Thoracic aorta endothelial cell (primary cell): ENCODE measurements at places on chromosomes 5 and 9. TPM values are rescaled to one million over a fixed set of nuclear protein-coding genes. Genes with fewer than 3 reads are reported as not detected.

HTR4 gene
- 0.07 TPM in 1 of 2 replicates, not detected in the other for total RNA-seq

MTAP gene
- 49.7 and 64.7 TPM in 2 replicates for total RNA-seq

PCDHGA7 gene
- 0.65 and 2.0 TPM in 2 replicates for total RNA-seq

IFNE gene
- 4.7 and 5.5 TPM in 2 replicates for total RNA-seq

CRAT gene
- total RNA-seq, result 27.6 and 27.7 TPM in 2 replicates

SOWAHA gene
- not detected in 2 replicates for total RNA-seq

B4GALT1 gene
- total RNA-seq, result 35.2 and 39.3 TPM in 2 replicates

CMYA5 gene
- 0.13 and 0.14 TPM in 2 replicates for total RNA-seq

DMRT3 gene
- not detected in 2 replicates for total RNA-seq

ECM2 gene
- 0.07 and 0.27 TPM in 2 replicates for total RNA-seq

DMRTA1 gene
- total RNA-seq, result 0.27 and 1.7 TPM in 2 replicates
